ENCODE measurements at places on chromosomes 11 and 22.
A peak's percentile ranks its signal among the peaks of the same experiment; 100 is the strongest.

DNA sequence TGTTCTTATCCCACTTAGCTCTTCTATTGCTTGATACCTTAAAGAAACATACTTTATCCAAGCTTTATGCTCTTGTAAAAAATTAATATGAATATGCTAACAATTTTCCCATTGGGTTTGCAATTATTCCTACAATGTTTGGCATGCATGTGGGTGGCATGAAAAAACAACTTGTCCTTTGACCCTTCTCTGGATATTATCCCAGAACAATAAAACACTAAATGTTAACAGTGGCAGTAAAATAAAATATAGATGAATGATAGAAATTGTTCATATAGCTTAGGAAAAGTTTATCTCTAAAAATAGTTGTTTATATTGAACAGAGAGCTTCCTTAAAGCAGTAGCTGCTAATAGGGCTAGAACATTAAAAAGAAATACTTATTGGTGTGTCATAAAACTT is 860.5 kb upstream of the LRRC4C start:
- no peak for DNase-seq

- DNase-seq: no peak
These were observed 113.9 kb downstream of the ARFGAP2 start for GRCh38 chr11:47062736-47063135.

DNA sequence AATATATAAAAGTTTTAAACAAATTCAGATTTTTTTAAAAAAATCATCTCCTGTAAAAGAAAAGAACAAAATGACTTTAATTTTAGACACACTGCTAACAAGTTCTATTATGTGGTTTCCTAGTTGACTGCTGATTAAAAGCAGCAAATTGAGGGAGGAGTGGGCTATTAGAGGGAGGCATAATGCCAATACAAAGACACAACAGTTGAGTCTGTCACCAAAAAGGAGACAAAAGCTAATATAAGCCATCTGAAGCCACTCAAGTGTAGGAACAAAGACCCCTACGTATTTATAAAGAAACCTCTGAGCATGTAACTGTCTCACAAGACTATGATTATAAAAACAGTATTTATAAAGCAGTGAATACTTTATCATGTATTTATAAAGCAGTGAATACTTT is 28.6 kb downstream of the TMEM123 start:
- DNase-seq: no peak

DNA sequence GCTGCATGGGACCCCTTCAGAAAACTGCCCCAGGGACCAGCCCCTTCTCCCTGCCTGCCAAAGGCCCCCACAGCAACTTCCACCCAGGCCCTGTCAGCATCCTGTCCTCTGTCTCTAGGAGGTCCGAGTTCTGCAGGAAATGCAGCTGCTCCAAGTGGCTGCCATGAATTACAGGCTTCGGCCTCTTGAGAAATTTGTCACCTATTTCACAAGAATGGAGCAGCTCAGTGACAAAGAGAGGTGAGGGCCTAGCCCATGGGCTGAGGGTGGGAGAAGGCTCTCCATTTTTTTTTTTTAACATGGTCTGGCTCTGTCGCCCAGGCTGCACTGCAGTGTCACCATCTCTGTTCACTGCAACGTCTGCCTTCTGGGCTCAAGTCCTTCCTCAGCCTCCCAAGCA is 7.3 kb downstream of the RGL4 start:
- no peak for DNase-seq

- DNase-seq: no peak
These were observed 21.9 kb downstream of the SBF2 start for GRCh38 chr11:10272132-10272531.

DNA sequence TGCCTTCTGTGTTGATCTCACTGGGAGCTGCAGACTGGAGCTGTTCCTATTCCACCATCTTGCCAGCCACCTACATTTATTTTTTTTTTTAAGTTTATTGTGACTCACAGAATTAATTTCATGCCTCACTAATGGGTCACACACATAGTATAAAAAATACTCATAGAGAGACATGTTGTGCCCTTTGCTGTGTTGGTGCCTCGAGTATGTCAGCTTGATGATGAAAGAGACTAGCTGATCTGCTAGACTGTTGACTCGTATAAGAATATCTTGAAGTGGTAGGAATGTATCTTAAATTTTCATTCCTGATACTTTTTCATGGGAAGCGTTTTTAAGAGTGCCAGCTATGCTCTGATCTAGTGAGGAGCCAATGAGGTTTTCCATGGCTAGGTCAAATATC is 28.6 kb upstream of the AMPD3 start:
- no peak for DNase-seq

GRCh38 chr22:17496841-17497240 is 66.5 kb upstream of the SLC25A18 start:
- DNase-seq: no peak

DNA sequence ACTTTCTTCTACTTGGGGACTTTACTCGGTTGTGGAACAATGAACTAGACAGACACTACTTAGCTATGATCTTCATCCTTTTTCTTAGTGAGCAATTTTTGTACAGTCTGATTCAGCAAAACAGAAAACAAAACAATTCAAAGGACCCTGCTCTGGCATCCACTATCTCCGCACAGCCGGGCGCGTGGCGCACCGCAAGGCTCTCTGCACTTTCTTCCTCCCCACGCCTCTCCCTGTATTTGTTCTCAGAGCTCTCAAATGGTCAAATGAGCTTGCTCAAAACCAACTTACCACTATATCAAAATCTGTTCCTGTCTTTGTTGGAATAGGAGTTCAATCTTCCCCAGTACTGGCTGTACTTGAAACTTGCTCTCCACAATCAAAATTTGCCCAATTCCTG is 7.4 kb downstream of the EEF1G start:
- no peak for DNase-seq

GRCh38 chr11:27216270-27217149 is 146.5 kb downstream of the CCDC34 start:
- DNase-seq: no peak

GRCh38 chr11:47327025-47327424 is 25.5 kb downstream of the MYBPC3 start:
- peak; percentile 59 for DNase-seq

DNA sequence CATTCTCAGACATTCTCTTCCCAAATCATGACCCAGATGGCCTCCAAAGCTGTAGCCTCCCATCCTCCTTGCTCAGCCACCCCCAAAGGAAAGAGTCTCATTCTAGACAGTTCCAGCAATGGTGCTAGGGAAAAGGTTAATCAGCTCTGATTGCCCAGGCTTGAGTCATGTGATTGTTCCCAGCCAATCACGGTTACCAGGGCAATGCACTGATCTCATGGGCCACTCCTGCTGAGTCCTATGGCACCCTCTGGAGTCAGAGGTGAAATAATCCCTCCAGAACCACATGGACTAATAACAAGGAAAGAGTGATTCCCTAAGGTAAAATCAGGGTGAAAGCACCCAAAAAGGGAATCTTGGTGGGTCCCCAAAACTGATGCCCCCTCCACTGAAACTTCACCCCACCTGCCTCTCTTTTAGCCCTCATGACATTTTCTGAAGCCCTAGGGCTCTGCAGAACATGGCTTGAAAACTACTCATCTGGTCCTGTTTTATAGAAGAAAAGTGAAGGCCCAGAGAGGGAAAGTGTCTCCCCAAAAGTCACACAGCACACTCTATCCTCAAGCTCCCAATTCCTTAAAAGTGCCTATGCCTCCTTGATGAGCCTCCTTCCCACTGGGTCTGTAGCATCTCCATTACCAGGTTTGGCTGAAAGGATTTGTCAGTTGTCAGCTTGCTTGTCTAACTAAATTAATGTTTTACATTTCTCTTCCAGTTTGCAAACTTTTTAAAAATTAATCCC is 203.7 kb downstream of the MN1 start:
- peak; percentile 11 for DNase-seq

DNA sequence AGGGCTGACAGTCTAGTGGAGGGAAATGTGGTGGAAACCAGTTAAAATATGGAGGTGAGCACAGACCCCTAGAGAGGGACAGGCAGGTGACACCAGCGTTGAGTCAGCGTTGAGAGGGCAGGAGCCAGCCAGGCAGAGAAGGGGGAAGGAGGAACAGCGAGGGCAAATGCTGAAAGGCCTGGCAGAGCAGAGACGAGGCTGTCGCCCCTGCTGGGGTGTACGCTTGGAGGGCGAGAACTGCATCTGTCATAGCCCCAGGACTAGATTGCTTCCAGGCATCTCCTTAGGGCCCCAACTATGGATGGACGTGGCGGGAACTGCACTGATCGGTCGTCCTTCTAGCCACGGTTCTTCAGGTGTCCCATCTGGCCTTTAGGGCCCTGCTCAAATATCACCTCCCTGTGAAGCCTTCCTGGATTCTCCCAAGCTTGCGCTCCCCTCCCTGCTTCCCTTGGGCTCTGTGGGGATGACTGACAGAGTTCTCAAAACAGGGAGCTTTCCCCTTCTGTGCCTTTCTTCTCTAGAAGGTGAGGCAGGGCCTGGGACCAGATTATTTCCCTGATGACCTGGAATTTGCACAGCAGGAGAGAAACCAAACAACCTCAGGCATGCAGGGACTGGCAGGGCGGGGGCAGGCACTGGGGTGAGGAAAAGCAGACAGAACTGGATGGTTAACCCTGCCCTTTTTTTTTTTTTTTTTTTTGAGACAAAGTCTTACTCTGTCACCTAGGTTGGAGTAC is 11.1 kb downstream of the SYNGR1 start:
- no peak for DNase-seq

GRCh38 chr11:71309611-71310010 is 57.2 kb upstream of the SHANK2 start:
- no peak for DNase-seq

DNA sequence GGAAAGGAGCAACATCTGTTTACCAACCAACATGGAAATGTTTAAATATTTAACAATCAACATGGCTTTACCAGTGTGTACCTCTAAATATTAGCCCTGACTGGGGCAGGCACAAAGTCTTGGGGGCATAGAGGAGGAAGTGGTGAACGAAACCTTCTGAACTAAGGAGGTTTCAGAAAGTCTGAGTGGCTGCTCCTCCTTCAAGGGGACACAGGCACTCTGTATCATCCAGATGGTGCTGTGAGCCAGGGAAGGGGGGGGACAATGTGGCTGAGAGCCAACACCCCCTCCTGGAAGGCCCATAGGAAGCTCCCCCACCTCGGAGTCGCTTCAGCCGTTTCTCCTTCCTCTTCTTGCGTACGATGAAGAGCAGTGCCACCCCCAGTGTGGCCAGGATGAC is 107.7 kb downstream of the CEP164 start:
- no peak for DNase-seq

- DNase-seq: peak; percentile 46
These were observed 313.0 kb downstream of the BRD1 start for GRCh38 chr22:49514641-49515040.

- DNase-seq: no peak
These were observed 41.9 kb downstream of the FLRT1 start for GRCh38 chr11:64077607-64078006.

DNA sequence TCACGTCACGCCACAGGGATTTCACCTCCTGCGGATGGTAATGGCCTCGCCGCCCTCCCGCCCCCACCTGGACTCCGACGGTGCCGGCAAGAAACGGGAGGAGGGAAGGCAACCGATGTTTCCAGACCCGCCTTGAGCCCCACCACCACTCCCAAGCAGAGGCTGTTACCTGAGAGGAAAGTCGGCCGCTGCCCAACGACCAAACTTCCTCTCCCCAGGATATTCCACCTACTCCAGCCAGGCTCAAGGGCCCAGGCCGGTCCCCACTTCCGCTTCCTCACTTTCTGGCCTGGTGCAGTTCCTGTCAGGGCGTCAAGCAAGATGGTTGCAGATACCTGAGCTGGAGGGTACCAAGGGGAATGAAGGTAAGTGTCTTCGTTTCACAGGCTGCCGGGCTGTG is at the start of gene ENTHD1:
TSS of gene ENTHD1 (minus strand) at position 235 of the 400 bp plus-strand sequence. CDS start 6,012 bp downstream, outside the sequence.
- no peak for DNase-seq

DNA sequence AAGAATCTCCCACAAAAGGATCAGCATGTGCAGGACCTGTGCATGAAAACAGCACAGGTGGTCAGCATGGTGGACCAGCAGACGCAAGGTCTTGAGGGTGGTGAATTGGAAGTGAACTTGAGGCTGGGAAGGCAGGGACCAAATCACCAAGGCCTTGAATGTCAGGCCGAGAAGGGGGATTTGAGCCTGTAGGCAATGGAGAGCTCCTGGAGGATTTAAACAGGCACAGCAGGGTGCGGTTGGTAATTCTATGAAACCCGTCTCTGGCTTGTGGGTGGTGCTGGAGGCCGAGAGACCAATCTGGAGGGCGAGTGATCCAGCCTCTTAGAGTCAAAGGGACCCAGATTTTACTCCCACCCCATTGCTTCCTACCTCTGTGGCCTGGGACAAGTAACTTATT is 2.4 kb downstream of the TSKU start:
- no peak for DNase-seq

DNA sequence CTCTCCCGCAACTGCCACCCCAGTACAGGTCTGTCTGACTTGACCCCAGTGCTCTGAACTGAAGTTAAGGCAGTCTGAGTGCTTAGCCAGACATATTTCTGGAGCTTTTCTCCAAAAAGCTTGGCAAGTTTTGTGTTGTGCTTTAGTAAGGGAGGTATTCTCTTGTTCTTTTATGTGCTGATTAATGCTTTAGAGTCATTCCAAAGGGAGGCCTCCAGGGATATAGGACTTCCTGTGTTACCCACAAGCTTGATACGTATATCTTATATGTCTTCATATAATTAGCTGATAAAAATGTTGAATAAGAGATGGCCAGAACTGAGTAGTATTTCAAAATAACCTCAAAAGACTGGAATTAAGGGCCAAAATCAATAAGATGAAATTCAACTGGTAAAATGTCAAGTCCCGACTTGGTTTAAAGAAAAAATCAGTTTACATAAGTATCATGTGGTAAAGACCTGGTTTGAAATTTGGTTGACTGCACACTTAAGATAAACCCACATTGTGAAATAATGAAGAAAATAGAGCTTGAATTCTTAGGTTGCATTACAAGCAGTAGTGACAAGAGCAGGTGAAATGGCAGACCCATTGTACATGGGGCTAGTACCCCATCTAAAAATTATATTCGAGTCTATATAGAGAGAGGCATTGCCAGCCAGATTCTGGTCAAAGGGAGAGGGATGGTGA is 226.9 kb downstream of the SNX19 start:
- no peak for DNase-seq

GRCh38 chr22:42156598-42156997 is 26.0 kb upstream of the CYP2D6 start:
- DNase-seq: no peak

- no peak for DNase-seq
These were observed 912 bp downstream of the VPS51 start for GRCh38 chr11:65096926-65097325.

GRCh38 chr22:40326905-40327735 is 19.2 kb upstream of the ADSL start:
- no peak for DNase-seq

- no peak for DNase-seq
These were observed 139.3 kb downstream of the FBXO7 start for GRCh38 chr22:32613773-32614392.

GRCh38 chr11:12539572-12539971 is 134.6 kb upstream of the TEAD1 start:
- no peak for DNase-seq

- no peak for DNase-seq
These were observed 45.0 kb downstream of the BBOX1 start for GRCh38 chr11:27085605-27086004.

DNA sequence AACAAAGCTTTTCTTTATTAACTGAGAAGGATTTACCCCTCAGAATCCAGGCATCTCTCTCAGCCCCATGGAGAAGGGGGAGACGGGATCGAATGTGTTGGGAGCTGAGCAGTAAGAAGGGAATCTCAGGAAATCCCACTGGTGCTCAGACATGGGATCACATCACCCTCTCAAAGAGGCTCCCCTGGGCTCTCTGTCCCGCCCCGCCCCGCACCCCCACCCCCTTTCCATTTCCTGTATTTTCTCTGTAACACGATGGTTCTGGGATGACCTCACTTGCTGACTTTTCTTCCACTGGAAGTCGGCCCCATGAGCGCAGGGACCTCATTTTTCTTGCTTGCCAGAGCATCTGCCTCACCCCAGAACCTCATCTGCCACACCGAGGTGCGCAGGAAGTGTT is 100.0 kb downstream of the RPS6KA4 start:
- no peak for DNase-seq

All from posterior cingulate gyrus (tissue), 11 donors.